ENCODE measurements at places on chromosomes 13 and 19. TPM values are rescaled to one million over a fixed set of nuclear protein-coding genes. Genes with fewer than 3 reads are reported as not detected.

Gene SCEL
- total RNA-seq: not detected

GRCh38 chr13:48749144-48749543 lies 95.4 kb downstream of the CYSLTR2 start:
- peak overlapping the region; percentile 43 for H3K27ac ChIP-seq
- peaks cover 17% of the 10 kb centered on the region for H3K27me3 ChIP-seq
- peak overlapping the region; percentile 59 for H3K4me3 ChIP-seq
- H3K36me3 ChIP-seq: no peaks in the 10 kb centered on the region
- H3K4me1 ChIP-seq: peaks cover 32% of the 10 kb centered on the region

GRCh38 chr19:31545777-31546176 lies 196.5 kb upstream of the TSHZ3 start:
- H3K4me1 ChIP-seq: no peaks in the 10 kb centered on the region
- peaks cover 20% of the 10 kb centered on the region for H3K27me3 ChIP-seq
- no peaks in the 10 kb centered on the region for H3K36me3 ChIP-seq
- H3K27ac ChIP-seq: no peak overlapping the region
- no peak overlapping the region for H3K4me3 ChIP-seq
- no peak for DNase-seq

DNA sequence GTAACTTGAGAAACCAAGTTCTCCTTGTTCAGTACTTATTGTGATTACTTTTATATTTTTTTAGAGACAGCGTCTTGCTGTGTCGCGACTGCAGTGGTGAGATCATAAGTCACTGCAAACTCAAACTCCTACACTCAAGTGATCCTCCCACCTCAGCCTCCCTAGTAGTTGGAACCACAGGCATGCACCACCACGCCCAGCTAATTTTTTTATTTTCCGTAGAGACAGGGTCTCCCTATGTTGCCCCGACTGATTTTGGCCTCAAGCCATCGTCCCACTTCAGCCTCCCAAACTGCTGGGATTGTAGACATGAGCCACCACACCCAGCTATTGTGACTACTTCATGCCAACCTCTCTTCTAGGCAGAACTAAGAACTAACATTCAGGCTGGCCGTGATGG lies 8.3 kb downstream of the C19orf53 start:
- no peak overlapping the region for H3K4me3 ChIP-seq
- no peak for DNase-seq
- H3K4me1 ChIP-seq: peaks cover 22% of the 10 kb centered on the region
- H3K36me3 ChIP-seq: peaks cover 24% of the 10 kb centered on the region
- H3K27ac ChIP-seq: peak overlapping the region; percentile 54

- peaks cover 2% of the 10 kb centered on the region for H3K27me3 ChIP-seq
- H3K4me3 ChIP-seq: no peak overlapping the region
- H3K36me3 ChIP-seq: no peaks in the 10 kb centered on the region
- no peak overlapping the region for H3K27ac ChIP-seq
Observed at GRCh38 chr13:100608906-100609305, 20.3 kb upstream of the GGACT start.

GRCh38 chr13:91032104-91032503 lies 315.4 kb upstream of the MIR17HG start:
- H3K4me1 ChIP-seq: no peaks in the 10 kb centered on the region
- H3K27me3 ChIP-seq: peaks cover 2% of the 10 kb centered on the region
- no peaks in the 10 kb centered on the region for H3K36me3 ChIP-seq

GRCh38 chr13:39111145-39111544 lies 72.9 kb downstream of the NHLRC3 start:
- no peaks in the 10 kb centered on the region for H3K36me3 ChIP-seq
- no peak overlapping the region for H3K27ac ChIP-seq
- no peaks in the 10 kb centered on the region for H3K4me1 ChIP-seq
- no peak for DNase-seq
- H3K27me3 ChIP-seq: no peaks in the 10 kb centered on the region

DNA sequence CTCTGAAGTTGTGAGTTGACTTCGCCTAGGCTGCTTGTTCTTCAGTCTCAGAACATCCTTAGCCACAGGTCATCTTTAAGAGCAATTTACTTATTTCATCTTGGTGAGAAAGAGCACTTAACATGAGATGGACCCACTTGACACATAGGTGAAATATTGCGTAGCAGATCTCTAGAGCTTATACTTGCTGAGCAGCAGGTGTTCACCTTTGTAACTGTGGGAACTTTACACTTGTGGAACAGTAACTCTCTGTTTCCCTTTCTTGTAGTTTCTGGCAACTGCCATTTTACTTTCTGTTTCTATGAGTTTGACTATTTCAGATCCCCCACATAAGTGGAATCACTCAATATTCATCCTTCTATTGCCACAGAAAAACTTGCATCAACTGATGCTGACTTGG lies 95.7 kb downstream of the SLC10A2 start:
- no peak overlapping the region for H3K4me3 ChIP-seq
- no peaks in the 10 kb centered on the region for H3K36me3 ChIP-seq
- peaks cover 3% of the 10 kb centered on the region for H3K27me3 ChIP-seq
- H3K4me1 ChIP-seq: no peaks in the 10 kb centered on the region

Gene KISS1R
- not detected for total RNA-seq

GRCh38 chr19:56222901-56223300 lies 20.8 kb downstream of the ZSCAN5C start:
- no peak overlapping the region for H3K27ac ChIP-seq
- no peak for DNase-seq
- H3K4me1 ChIP-seq: no peaks in the 10 kb centered on the region
- peaks cover 1% of the 10 kb centered on the region for H3K27me3 ChIP-seq

- DNase-seq: no peak
- H3K27ac ChIP-seq: no peak overlapping the region
- H3K36me3 ChIP-seq: no peaks in the 10 kb centered on the region
- H3K4me3 ChIP-seq: no peak overlapping the region
- H3K27me3 ChIP-seq: peaks cover 17% of the 10 kb centered on the region
- H3K4me1 ChIP-seq: peaks cover 14% of the 10 kb centered on the region
Observed at GRCh38 chr13:48727241-48728011, 73.7 kb downstream of the CYSLTR2 start.

GRCh38 chr13:35978607-35979316 lies 152.4 kb downstream of the DCLK1 start:
- peak; percentile 55 for DNase-seq
- H3K4me3 ChIP-seq: peak overlapping the region; percentile 57
- peaks cover under 1% of the 10 kb centered on the region for H3K27me3 ChIP-seq
- no peaks in the 10 kb centered on the region for H3K36me3 ChIP-seq
- peaks cover 18% of the 10 kb centered on the region for H3K4me1 ChIP-seq
- H3K27ac ChIP-seq: peak overlapping the region; percentile 72

Gene RFPL4AL1
- not detected for total RNA-seq

Gene ZNF266
- total RNA-seq: 6.6 TPM

Gene CDC34
- 64.1 TPM for total RNA-seq

- peaks cover 4% of the 10 kb centered on the region for H3K27me3 ChIP-seq
- no peak overlapping the region for H3K27ac ChIP-seq
- DNase-seq: peak; percentile 5
- H3K4me3 ChIP-seq: no peak overlapping the region
- H3K36me3 ChIP-seq: no peaks in the 10 kb centered on the region
Observed at GRCh38 chr13:42333613-42334328, 61.8 kb downstream of the AKAP11 start.

DNA sequence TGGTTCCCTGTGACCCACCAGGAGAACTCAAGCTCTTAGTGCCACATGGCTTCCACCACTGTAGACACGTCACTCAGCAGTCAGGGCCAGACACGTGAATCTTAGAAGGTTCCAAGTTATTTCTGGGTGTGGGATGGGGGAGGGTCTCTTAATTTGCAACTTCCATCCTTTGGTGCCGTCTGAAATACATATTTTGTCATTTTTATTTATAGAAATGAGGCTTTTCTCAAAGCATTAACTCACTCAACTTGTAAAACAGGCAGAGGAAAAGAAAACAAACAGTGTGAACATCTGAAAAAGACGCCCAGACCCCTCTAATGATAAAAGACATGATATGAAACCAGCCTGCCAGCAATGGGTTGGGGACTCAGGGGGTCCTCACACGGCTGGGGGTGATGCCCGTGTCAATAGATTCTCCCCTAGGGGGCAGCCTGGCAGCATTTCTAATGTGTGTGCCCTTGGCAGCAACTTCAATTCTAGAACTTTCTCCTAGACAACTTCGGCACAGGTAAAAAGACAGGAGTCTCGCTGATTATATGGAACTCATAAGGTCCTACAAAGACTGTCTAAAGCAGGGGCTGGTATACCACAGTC lies 15.4 kb downstream of the PIP5K1C start:
- no peak for DNase-seq
- H3K27me3 ChIP-seq: no peaks in the 10 kb centered on the region
- H3K27ac ChIP-seq: no peak overlapping the region
- peaks cover 23% of the 10 kb centered on the region for H3K36me3 ChIP-seq

GRCh38 chr19:17441241-17442021 lies 7.0 kb downstream of the TMEM221 start:
- H3K27ac ChIP-seq: no peak overlapping the region
- H3K27me3 ChIP-seq: no peaks in the 10 kb centered on the region
- H3K36me3 ChIP-seq: no peaks in the 10 kb centered on the region
- H3K4me1 ChIP-seq: peaks cover 9% of the 10 kb centered on the region
- peak; percentile 9 for DNase-seq
- no peak overlapping the region for H3K4me3 ChIP-seq

- H3K36me3 ChIP-seq: no peaks in the 10 kb centered on the region
- H3K4me1 ChIP-seq: peaks cover 4% of the 10 kb centered on the region
- peaks cover 18% of the 10 kb centered on the region for H3K27me3 ChIP-seq
- no peak for DNase-seq
Observed at GRCh38 chr19:5873617-5874199, 3.4 kb upstream of the FUT5 start.

DNA sequence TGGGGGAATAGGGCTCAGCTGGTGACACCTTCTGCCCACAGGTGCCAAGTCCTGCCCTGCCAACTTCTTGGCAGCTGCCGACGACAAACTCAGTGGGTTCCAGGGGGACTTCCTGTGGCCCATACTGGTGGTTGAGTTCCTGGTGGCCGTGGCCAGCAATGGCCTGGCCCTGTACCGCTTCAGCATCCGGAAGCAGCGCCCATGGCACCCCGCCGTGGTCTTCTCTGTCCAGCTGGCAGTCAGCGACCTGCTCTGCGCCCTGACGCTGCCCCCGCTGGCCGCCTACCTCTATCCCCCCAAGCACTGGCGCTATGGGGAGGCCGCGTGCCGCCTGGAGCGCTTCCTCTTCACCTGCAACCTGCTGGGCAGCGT lies 2.1 kb downstream of the P2RY11 start:
- DNase-seq: no peak
- H3K36me3 ChIP-seq: peaks cover 12% of the 10 kb centered on the region
- H3K4me3 ChIP-seq: no peak overlapping the region
- H3K27ac ChIP-seq: no peak overlapping the region
- peaks cover 18% of the 10 kb centered on the region for H3K27me3 ChIP-seq

- peaks cover 60% of the 10 kb centered on the region for H3K4me1 ChIP-seq
- peak overlapping the region; percentile 43 for H3K27ac ChIP-seq
- H3K27me3 ChIP-seq: no peaks in the 10 kb centered on the region
- no peaks in the 10 kb centered on the region for H3K36me3 ChIP-seq
- H3K4me3 ChIP-seq: peak overlapping the region; percentile 0
Observed at GRCh38 chr13:74200081-74200480, 65.9 kb upstream of the KLF12 start.

Gene PNMA8B
- not detected for total RNA-seq

DNA sequence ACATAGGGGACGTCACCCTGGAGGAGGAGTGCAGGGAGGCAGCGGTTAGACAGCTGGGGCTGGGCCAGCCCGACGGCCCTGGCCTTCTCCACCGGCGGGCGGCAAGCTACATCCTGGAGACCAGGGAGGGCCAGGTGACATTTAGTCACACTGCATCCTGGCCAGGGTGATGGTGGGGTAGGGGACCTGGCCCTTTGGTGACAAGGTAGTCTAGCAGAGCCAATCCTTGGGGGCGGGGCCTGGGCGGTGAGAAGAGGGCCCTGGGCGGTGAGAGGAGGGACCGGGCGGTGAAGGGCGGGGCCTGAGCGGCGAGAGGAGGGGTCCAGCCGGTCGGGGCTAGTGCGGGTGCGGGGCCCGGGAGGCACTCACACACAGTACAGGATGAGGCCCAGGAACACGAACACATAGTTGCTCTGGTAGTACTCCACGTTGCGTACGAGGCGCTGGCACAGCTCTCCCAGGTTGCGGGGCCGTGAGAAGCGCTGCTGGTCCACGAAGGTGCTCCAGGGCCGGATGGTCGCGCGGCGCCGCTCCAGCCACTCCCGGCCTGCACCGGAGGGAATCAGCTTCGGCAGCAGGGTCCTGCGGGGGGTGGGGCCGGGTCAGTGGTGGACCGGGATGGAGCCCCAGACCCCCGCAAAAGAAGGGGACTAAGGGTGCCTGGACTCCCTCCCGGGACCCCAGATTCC lies 610 bp downstream of the RABAC1 start:
- DNase-seq: peak; percentile 53
- H3K4me1 ChIP-seq: peaks cover 21% of the 10 kb centered on the region
- H3K4me3 ChIP-seq: peak overlapping the region; percentile 94
- H3K27me3 ChIP-seq: peaks cover 7% of the 10 kb centered on the region

Gene GARIN5A
- total RNA-seq: 1.5 TPM

Gene KCNRG
- total RNA-seq: 0.50 TPM

GRCh38 chr13:24381541-24382265 lies 72.3 kb downstream of the C1QTNF9 start:
- no peaks in the 10 kb centered on the region for H3K36me3 ChIP-seq
- no peak overlapping the region for H3K4me3 ChIP-seq
- DNase-seq: peak; percentile 20
- H3K4me1 ChIP-seq: peaks cover 8% of the 10 kb centered on the region
- no peak overlapping the region for H3K27ac ChIP-seq

Gene BBC3
- total RNA-seq: 8.6 TPM

Gene ATP7B
- total RNA-seq: 2.7 TPM

DNA sequence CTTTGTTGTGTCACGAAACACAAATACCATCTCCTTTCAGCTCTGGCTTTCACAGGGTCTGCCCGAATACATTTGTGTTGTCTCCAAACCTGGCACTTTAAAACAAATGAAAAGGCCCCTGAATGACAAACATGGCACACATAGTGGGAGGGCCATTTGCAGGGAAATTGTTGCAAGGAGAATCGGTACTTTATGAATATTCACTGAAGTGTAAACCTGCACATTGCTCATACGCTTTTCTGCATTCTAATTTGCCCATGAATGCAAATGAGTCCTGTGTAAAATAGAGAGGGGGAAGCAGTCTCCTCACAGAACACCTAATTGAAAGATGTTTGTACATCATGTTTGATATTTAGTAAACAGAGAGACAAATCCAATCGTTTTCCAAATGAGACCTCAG lies 82.7 kb upstream of the PCDH8 start:
- DNase-seq: no peak
- H3K4me3 ChIP-seq: no peak overlapping the region
- H3K36me3 ChIP-seq: no peaks in the 10 kb centered on the region
- H3K27ac ChIP-seq: no peak overlapping the region
- no peaks in the 10 kb centered on the region for H3K27me3 ChIP-seq

- peak overlapping the region; percentile 89 for H3K27ac ChIP-seq
- peaks cover 20% of the 10 kb centered on the region for H3K36me3 ChIP-seq
- H3K27me3 ChIP-seq: peaks cover 7% of the 10 kb centered on the region
Observed at GRCh38 chr19:55216461-55217198, 7.3 kb upstream of the PTPRH start.
